ENCODE measurements at places on chromosomes 12 and 14.

- no peak for DNase-seq
Measured at GRCh38 chr12:122665759-122666158, 37.4 kb downstream of the HCAR2 start.

- no peak for DNase-seq
Measured at GRCh38 chr12:17062267-17063036, 456.5 kb upstream of the LMO3 start.

DNA sequence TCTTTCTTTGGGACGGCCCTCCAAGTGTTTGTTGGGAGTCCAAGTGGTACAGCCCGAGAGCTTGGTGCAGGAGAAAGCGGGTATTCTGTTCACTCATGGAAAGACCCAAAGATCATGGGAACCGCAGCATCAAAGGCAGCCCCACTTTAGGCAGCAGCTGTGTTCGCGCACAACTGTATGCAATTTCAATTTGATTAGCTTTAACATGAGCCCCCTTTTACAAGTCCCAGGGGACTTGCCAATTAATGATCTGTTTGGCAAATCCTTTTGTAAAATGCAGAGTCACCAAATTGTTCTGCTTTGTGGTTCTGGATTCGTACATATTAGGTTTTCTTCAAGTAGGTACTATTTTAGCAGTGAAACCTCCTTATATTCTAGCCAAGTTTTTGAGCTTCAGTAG, 217.7 kb downstream of the AACS start:
- no peak for DNase-seq

DNA sequence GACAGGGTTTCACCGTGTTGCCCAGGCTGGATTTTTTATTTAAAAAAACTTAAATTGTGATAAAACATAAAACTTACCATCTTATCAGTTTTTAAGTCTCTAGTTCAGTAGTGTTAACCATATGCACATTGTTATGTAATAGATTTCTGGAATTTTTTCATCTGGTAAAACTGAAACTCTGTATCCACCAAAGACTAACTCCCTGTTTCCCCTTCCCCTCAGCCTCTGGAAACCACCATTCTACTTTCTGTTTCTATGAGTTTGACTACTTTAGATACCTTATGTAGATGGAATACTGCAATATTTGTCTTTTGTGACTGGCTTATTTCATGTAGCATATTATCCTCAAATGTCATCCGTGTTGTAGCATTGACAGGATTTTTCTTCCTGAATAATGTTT, 12.8 kb upstream of the PLEKHG3 start:
- no peak for DNase-seq

Measured in CD4-positive, alpha-beta T cell treated with Interleukin-12 subunit alpha and Interleukin-12 subunit beta, for 1 hour (primary cell).